ENCODE measurements at places on chromosomes 3 and 15. TPM values are rescaled to one million over a fixed set of nuclear protein-coding genes. Genes with fewer than 3 reads are reported as not detected.

- no peak overlapping the region for H3K27ac ChIP-seq
- peaks cover 7% of the 10 kb centered on the region for H3K4me1 ChIP-seq
- no peaks in the 10 kb centered on the region for H3K27me3 ChIP-seq
- DNase-seq: no peak
These were observed 18.8 kb downstream of the SCAP start for GRCh38 chr3:47456984-47457383.

GRCh38 chr3:100069472-100069871 lies 44.8 kb downstream of the FILIP1L start:
- no peaks in the 10 kb centered on the region for H3K36me3 ChIP-seq
- no peak overlapping the region for H3K4me3 ChIP-seq
- no peak overlapping the region for H3K27ac ChIP-seq
- no peak for DNase-seq
- no peaks in the 10 kb centered on the region for H3K4me1 ChIP-seq

- no peak overlapping the region for H3K27ac ChIP-seq
- no peak overlapping the region for H3K4me3 ChIP-seq
- DNase-seq: no peak
- H3K27me3 ChIP-seq: no peaks in the 10 kb centered on the region
- no peaks in the 10 kb centered on the region for H3K4me1 ChIP-seq
These were observed 57.1 kb upstream of the FXR1 start for GRCh38 chr3:180855364-180855763.

- no peak overlapping the region for H3K4me3 ChIP-seq
- H3K27ac ChIP-seq: no peak overlapping the region
These were observed 32.6 kb upstream of the GABRB3 start for GRCh38 chr15:26805470-26805869.

DNA sequence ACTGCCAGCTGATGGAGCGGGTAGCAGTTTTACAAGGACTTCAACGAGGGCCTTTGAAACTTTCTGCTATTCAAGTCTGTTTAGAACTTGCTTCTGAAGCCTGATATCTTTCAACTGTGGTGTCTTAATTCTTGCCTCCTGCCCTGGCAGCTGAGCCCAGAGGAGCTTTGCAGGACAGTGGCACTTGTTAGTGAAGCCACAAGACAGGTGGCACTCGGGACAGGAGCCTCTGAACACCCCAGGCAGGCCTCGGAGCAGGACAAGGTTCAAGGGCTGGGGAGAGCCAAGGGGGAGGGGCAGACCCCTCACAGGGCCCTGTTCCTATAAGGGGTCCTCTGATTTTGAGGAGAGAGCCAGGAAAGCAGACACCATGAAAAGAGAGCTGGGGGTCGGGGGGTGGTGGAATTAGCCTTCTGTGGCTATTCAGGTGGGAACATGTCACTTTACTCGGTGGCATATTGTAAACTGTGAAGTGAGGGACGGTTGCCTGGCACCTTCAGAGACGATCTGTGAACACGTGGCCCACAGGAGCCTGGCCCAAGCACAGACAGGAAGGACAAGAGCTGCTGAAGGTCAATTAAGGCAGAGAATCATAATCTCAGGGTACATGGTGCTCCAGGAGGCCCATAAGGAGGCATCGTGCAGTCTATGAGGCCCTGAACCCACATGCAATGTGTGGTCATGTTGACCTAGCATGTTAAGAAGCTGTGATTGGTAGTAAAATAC lies 30.1 kb upstream of the KY start:
- no peak for DNase-seq
- no peaks in the 10 kb centered on the region for H3K4me1 ChIP-seq
- no peaks in the 10 kb centered on the region for H3K36me3 ChIP-seq
- peaks cover 18% of the 10 kb centered on the region for H3K27me3 ChIP-seq
- H3K27ac ChIP-seq: no peak overlapping the region

DNA sequence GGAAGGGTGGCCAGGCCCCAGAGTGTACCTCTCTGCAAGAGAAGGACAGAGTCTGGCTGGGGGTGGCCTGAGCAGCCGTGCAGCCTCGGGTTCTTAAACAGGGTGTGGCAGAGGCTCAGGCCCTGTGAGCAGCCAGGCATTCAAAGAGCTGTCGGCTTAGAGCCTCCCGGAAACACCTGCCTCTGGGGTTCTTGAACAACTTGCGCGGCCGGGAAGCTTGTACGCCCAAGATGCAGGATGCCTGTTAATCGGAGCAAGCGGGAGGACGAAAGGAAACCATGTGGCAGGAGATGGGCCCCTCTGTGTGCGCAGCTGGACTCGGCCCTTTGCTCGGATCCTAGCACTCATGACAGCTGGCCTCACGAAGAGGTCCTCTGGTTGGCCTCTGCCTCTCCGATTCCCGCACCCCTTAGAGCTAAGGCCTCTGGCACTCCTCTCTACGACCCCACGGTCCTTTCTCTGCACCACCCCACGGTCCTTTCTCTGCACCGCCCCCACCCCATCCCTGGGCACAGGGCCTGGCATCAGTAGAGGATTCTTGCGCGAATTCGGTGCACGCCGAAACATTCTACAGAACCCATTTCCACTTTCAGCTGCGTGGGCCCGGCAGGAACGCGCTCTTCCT lies 23.9 kb upstream of the TXNRD3 start:
- H3K36me3 ChIP-seq: no peaks in the 10 kb centered on the region
- DNase-seq: no peak
- no peak overlapping the region for H3K27ac ChIP-seq
- no peak overlapping the region for H3K4me3 ChIP-seq

- H3K27ac ChIP-seq: no peak overlapping the region
- no peak overlapping the region for H3K4me3 ChIP-seq
- H3K36me3 ChIP-seq: no peaks in the 10 kb centered on the region
- DNase-seq: no peak
These were observed 38.6 kb upstream of the RAF1 start for GRCh38 chr3:12702501-12702900.

DNA sequence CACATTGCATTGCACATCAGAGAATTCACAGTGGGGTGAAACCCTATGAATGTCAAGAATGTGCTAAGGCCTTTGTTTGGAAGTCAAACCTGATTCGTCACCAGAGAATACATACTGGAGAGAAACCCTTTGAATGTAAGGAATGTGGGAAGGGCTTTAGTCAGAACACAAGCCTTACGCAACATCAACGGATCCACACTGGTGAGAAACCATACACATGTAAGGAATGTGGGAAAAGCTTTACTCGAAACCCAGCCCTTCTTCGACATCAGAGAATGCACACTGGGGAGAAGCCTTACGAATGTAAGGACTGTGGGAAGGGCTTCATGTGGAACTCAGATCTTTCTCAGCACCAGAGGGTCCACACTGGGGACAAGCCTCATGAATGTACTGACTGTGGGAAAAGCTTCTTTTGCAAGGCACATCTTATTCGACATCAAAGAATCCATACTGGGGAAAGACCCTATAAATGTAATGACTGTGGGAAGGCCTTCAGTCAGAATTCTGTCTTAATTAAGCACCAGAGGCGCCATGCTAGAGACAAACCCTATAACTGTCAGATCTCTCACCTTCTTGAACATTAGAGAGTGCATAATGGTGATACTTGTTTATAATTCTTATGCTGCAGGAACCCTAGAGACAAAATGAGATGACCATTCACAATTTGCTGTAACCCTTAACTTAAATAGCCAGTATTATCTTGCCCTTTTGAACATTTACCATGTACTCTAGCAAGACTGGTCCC lies 9.0 kb downstream of the ZNF662 start:
- no peaks in the 10 kb centered on the region for H3K27me3 ChIP-seq
- H3K4me1 ChIP-seq: no peaks in the 10 kb centered on the region
- no peak overlapping the region for H3K4me3 ChIP-seq
- DNase-seq: no peak
- H3K27ac ChIP-seq: no peak overlapping the region

DNA sequence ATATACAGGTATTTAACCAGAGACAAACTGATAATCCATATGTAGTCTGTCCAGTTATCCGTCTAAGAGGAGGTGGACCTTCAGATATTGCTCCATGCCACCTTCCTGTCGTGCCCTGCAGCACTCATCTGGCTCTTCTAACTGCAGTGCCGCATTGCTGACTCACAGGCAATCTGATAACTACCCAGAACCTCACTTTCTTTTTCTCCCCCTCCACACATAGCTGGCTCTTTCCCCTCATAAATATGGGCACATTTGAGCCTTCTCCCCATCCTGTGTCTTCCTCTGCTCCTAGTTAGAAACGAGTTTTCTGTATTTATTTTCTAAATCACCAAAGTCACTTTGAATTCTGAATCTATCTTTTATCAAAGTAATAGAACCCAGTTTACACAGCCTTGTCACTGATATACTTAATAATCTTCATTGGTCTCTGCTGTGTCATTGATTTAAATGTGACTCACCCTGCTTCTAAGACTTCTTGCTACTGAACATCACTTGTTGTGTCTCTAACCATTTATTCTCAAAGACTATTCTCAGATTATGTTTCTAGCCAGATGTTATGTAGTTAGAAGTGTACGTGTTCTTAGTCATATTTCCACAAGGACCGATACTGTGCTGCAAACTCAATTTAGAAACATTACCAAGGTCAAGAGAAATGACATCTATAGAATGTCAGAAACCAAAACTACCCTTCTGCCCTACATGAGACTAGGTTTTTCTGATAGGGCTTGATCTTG lies 17.4 kb upstream of the KCNMB2 start:
- no peaks in the 10 kb centered on the region for H3K27me3 ChIP-seq
- H3K36me3 ChIP-seq: no peaks in the 10 kb centered on the region
- peaks cover 8% of the 10 kb centered on the region for H3K4me1 ChIP-seq
- peak overlapping the region; percentile 19 for H3K4me3 ChIP-seq
- peak; percentile 47 for DNase-seq

SFMBT1 gene
- 15.2 TPM for total RNA-seq

IGSF11 gene
- total RNA-seq: not detected

PLSCR2 gene
- total RNA-seq: not detected

LXN gene
- total RNA-seq: not detected

CYP1A1 gene
- total RNA-seq: 0.33 TPM

HYAL3 gene
- 12.2 TPM for total RNA-seq

FAM81A gene
- 7.0 TPM for total RNA-seq

FBXW12 gene
- not detected for total RNA-seq
